ENCODE measurements at places on chromosomes 1 and 21.

GRCh38 chr21:44521301-44521927 is 18.6 kb downstream of the KRTAP10-1 start:
- DNase-seq, result no peak

- DNase-seq, result no peak
These were observed 17.8 kb downstream of the GBP6 start for GRCh38 chr1:89381618-89382017.

DNA sequence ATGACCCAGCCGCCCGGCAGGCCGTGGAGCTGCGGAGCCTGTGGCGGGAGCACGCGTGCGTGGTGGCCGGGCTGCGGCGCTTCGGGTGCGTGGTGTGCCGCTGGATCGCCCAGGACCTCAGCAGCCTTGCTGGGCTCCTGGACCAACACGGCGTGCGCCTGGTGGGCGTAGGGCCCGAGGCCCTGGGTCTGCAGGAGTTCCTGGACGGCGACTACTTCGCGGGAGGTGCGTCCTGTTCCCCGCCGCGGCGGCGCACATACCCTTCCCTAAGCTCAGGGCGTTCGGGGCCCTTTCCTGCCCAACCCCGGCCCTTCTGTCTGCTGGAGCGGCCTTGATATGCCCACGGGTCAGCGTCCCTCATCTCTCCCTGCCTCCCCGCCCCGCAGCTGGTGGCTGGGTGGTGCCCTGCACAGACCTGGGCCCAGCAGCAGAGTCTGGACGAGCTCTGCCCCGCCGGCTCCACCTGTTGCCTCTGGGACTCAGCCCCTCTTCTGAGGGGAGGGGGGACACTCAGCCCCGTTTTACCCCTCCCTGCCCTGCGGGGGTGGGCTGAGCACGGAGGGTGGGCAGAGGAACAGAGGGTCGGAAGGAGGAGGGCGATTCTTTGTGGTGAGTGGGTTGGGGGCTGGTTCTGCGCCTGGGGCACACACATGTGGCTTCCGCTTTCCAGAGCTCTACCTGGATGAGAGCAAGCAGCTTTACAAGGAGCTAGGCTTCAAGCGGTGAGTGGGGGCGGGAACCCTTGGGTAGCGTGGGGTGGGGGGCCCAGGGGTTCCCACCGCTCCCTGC is 688 bp downstream of the PRXL2B start:
- peak; percentile 38 for DNase-seq

DNA sequence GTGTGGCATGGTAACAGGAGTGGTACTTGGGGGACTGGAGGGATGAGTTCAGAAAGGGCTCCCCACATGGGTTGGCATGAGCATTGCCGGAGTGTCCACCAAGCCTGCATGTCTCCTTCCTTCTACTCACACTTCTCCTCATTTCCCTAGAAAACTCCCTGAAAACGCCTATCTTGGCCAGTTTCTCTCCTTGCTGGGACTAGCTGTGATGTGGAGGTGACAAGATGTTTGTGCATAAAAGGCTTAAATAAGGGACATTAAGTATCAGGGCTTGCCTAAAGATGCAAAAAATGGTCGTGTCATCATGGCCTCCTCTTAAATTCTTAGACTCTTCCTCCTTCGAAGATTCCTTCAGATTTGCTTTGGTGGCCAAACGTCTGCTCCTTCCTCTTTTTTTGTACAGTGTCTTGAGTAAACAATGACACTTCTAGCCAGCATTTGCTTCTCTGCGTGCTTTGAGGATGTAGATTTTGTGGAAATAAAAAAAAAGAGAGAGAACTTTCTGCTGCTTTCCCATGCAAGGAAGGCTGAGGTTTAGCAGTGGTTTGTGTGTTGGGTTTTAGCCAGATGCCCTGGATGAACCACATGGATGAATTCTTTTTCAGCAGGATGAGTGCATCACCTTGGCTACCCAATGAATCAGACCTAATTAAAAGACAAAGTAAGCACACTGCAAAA is 239.1 kb upstream of the IRF2BP2 start:
- DNase-seq, result peak; percentile 54

- no peak for DNase-seq
These were observed 77.9 kb downstream of the TRABD2B start for GRCh38 chr1:47919113-47919833.

GRCh38 chr1:153375511-153375910 is at the start of gene S100A12:
Gene S100A12 (minus strand): TSS chr1:153375621. CDS start chr1:153374592, 1,029 bp downstream.
- no peak for DNase-seq
